ENCODE measurements at places on chromosomes 7 and 10.

DNA sequence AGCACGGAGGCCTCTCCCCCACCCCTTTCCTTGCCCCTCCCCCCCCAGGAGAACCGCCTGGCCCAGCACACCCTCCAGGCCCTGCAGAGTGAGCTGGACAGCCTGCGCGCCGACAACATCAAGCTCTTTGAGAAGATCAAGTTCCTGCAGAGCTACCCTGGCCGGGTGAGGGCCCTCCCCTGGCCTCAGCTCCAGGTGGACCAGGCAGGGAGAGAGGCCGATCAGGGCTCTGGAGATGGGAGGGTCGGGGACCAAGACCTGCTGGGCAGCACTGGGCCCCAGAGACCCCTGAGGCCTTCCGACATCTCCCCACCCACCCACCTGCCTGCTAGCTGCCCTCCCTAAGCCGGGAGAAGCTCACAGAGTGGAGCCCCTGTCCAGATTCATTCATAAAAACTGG, 8.8 kb upstream of the SH2B2 start:
- no peak for DNase-seq

- DNase-seq = peak; percentile 36
These were observed 34.8 kb upstream of the TNPO3 start for GRCh38 chr7:129089521-129090212.

GRCh38 chr10:36717118-36717517, 408.3 kb upstream of the ANKRD30A start:
- DNase-seq = no peak

- DNase-seq = no peak
These were observed 27.1 kb upstream of the SAR1A start for GRCh38 chr10:70197235-70197945.

GRCh38 chr7:113548561-113548960, 370.2 kb downstream of the PPP1R3A start:
- DNase-seq = no peak

DNA sequence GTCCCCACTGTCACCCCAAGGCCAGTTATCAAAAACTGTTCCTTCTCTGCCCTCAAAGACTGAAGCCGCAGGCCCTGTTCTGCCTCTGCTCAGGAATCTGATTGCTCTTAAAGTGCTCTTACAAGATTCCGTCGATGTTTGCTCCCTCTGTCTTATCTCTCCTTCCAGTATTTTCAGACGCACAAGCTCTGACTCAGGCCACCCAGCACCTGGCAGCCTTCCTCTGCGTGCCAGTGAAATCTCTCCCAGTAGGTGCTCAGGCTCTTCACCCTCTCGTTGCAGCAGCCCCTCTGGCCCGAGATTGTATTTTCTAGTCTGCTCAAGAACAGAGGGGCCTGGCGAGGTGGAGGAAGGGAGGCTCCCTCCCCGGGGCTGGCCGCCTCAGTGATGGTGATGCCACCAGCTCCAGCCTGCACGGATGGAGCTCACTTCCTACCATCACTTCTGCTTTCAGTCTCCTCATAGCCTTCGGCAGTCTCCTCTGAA, 276.2 kb downstream of the USP6NL start:
- DNase-seq = peak; percentile 55

- DNase-seq = no peak
These were observed 23.4 kb downstream of the GPR158 start for GRCh38 chr10:25198151-25198550.

GRCh38 chr10:24963521-24964041, 11.2 kb upstream of the PRTFDC1 start:
- no peak for DNase-seq

GRCh38 chr7:51827631-51828030, 511.0 kb upstream of the COBL start:
- no peak for DNase-seq

- no peak for DNase-seq
These were observed 122.5 kb upstream of the C1QL3 start for GRCh38 chr10:16644146-16644545.

- DNase-seq = no peak
These were observed 222.2 kb downstream of the C7orf25 start for GRCh38 chr7:42689626-42690025.

GRCh38 chr7:87933953-87934698, at the start of gene ADAM22:
Gene ADAM22, plus strand, starts transcription at chr7:87934251. Its CDS starts 215 bp downstream, at chr7:87934466.
- peak; percentile 43 for DNase-seq

DNA sequence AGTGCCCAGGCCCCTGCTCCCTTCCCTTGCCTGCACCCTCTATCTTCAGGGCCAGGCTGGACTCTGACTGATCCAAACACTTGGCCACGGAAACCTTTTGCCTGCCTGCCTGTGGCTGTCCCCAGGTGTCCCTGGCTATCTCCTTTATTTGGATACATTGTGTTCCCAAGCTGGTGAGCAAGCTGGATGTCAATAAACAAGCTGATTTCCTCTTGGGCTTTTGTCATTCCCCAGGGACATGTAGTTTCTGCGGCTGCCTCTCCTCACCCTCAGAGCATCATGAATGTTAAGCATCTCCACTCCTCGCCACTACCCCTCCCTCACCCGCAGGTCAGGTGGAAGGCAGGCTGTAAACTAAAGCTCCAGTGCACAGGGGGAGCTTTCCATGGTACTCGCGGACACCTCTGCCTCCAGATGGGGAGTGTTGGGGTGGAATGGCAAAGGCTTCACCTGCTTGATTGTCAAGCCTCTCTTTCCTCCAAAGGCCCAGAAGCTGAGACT, 6.9 kb downstream of the GHRHR start:
- no peak for DNase-seq

GRCh38 chr7:71553306-71553705, 421.4 kb downstream of the GALNT17 start:
- no peak for DNase-seq

GRCh38 chr7:8278183-8278582, 16.2 kb upstream of the ICA1 start:
- DNase-seq = no peak

- DNase-seq = no peak
These were observed 73.0 kb upstream of the GJD4 start for GRCh38 chr10:35532141-35532540.

GRCh38 chr7:100571829-100572116, 1.9 kb downstream of the SAP25 start:
- no peak for DNase-seq

DNA sequence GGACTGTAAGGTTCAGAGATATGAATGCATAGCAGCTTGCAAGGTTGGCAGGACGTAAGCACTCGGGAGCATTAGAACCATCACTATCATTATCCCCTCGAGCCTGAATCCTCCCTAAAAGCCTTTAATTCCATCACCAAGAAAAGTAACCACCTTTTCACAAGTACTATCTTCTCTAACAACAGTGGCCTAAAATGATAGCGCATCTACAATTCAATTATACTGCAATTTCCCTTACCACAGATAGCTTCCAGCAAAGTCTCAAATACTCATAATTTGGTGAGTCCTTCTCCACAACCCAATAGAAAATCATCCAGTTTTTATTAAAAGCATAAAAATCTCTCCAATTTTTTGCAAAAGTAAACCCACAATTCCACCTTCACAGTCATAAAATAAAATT, 42.0 kb downstream of the COL1A2 start:
- DNase-seq = no peak

DNA sequence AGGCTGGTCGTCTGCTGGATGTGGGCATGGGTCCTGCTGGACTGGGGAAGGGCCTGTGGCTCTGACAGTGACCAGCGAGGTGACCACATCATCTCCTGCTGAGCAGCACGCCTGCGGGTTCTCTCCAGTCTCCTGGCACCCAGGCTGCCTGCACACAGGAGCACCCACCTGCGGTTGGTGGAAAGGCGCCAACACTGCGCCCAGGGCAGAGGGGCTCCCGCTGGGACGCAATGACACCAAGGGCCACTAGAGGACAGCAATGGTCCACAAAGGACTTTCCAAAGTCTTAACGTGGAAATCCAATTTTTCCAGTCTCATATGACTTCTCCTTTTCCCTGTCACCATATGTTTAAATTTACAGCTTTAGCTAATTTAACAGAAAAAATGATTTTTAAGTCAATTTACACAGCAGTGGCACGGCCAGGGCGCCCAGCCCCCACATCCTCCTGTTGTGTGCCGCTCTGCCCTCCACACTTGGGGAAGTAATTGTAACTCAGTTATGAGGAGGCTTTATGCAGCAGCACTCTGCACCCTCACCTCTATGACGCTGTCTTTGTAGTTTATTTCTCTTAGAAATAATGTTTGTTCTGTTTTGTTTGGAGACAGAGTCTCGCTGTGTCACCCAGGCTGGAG, 38.1 kb downstream of the CFAP46 start:
- peak; percentile 45 for DNase-seq

- DNase-seq = no peak
These were observed 2.2 kb upstream of the MBLAC1 start for GRCh38 chr7:100124301-100125230.

DNA sequence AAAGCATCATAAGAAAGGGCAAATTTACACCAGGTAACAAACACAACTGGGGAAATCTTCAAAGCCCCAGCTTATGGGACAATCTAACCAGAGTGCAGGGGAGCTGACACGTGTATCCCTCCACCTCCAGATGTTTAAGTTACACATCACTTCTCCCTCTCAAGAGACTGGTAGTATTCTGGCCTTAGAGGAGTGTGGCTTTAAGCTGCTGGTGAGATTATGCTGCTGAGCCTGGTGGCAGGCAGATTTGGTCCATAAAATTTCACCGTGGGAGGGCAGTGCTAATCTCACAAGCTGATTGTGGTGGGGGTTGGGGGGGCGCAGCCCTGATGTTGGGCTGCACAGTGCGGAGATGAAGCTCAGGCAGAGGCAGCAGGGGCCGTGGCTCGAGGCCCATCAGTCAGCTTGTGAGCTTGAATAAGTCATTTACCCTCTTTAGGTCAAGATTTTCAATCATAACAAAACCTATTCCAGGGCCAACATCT, 431.0 kb upstream of the GALNT17 start:
- DNase-seq = no peak

DNA sequence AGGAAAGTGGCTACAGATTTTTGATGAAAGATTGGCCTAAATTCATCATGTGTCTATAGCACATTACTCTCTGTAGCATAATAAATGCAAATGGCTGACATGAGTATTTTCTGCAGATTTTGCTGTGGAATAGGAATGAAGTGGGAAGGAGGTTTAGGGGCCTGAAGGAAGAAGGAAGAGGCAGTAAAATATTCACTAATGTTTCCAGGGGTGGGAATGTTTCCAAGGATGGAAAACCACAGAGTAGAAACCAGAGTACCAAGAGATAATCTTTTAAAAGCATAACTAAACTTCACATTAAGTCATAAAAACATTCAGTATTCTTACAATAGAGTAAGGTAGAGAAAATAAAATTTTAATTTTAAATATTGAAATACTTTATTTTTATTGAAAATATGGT, 267.8 kb downstream of the BICC1 start:
- DNase-seq = no peak

GRCh38 chr7:130566168-130566897, 74.4 kb downstream of the MEST start:
- no peak for DNase-seq

DNA sequence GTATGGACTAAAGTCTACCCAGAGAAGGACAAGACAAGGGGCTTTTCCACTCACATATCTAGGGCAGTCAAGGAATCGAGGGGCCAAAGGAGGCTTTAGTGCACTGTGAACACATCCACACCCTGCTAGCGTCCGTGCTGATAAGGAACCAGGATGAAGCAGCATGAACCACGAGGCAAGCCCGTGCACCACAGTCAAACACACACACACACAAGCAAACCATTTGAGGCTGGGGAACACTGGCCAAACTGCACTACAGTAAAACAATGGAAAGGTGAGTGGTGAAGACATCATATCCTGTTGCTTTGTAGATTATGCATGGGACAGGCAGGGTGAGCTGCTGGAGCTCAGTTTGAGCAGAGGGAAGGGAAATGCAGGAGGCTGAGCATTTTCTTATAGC, 177.4 kb upstream of the CDCA7L start:
- DNase-seq = no peak

GRCh38 chr10:101724446-101724845, 29.5 kb upstream of the FBXW4 start:
- no peak for DNase-seq

GRCh38 chr7:13920053-13920697, 69.3 kb downstream of the ETV1 start:
- no peak for DNase-seq

DNA sequence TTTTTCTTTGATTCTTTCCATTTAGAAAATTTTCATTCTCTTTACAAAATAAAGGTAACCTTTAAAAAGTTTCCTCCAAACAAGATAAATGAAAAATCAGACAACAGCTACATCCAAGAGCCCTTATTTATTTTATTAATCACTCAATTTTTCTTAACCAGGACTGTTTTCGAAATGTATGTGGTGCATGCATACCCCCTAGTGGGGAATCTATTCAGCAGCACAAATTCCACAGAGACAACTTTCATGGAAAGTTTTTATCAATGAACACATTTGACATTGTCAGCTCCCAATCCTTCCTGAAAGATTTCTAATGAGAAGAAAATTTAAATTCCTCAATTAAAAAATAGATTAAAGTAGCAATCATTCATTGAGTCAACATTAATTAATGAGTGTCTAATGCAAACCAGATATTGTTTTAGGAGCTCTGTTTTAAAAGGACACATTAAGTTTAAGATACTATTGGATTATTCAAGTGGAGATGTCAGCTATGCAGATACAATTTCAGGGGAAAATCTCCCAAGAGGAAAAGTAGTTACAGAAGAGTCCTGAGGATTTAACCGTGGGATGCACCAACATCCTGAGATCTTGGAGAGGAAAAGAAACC, 5.2 kb upstream of the HTR7 start:
- peak; percentile 37 for DNase-seq

DNA sequence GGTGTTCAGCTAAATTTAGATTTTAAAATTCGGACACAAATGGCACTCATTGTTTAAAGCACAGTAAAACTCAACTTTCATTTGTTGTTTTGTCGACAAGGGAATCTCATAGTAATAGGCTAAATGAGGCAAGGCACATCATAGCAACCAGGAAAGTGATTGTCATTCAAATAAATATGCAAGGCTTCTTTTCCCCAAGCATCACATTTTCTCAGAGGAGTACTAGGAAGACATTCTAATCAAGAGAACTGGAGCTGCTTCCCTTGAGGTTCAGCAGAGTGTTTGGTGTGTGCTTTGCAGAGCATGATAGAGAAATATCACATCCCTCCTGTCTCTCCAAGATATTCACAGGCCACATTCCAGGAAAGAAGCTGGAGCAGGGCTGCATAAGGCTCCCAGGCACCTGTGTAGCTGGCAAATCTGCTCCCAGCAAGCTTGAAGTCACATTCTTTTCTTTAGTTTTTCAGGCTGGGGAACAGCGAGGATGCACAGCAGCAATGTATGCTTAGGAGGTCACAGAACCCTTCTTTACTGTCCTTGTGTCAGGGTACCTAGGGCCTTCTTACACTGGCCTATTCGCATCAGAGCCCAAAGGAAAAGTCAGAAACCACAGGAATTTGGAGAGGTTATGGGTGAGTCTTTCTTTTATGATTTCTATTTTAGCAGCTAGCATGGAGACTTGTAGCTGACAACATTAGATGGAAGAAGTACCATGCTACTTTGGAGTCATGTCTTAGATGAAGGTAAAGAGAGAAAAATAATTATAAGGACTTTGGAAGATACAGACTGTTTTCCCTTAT, 95.9 kb upstream of the HDAC9 start:
- DNase-seq = no peak

DNA sequence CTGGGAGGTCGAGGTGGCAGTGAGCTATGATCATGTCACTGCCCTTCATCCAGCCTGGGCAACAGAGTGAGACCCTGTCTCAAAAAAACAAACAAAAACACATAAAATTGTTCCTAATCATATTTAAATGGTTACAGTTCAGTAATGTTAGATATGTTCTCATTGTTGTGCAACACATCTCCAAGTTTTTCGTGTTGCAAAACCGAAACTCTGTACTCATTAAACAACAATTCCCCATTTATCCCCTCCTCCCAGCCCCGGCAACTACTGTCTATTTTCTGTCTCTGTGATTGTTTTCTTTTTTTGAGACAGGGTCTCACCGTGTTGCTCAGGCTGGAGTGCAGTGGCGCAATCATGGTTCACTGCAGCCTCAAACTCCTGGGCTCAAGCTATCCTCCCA, 16.1 kb upstream of the PRXL2A start:
- DNase-seq = peak; percentile 82
